ENCODE measurements at places on chromosomes 3 and 15. TPM values are rescaled to one million over a fixed set of nuclear protein-coding genes. Genes with fewer than 3 reads are reported as not detected.

Gene TIMP4
- polyA plus RNA-seq = 6.7 TPM

GRCh38 chr3:37457378-37458065 is 283.1 kb upstream of the LRRFIP2 start:
- peak; percentile 31 for DNase-seq

DNA sequence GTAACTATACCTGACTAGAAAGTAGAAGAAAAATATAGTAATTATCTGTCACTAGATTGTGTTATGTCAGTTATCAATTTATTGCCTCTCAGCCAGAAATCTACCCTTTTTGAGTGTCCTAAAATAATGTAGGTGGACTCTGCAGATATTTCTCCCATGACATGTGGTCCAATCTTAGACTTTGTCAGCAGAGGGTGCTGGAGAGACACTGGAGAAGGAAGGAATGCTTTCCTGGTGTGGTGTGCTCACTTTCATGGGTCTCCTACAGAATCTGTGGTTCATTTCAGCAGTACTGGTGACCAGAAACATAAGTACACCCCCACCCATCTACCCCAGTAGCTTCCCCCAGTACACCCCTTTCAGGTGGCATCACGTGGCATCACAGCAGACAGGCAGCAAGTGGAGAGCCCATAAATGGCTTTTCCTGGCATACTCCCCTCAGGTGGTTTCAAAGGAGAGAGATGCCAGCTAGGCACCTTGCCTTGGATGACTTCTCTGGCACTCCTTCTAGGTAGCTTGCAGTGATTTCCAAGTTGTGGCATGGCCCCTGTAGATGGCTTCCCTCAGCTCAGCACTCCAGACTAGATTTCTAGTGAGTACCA is 114.7 kb downstream of the GADL1 start:
- peak; percentile 71 for DNase-seq

DNA sequence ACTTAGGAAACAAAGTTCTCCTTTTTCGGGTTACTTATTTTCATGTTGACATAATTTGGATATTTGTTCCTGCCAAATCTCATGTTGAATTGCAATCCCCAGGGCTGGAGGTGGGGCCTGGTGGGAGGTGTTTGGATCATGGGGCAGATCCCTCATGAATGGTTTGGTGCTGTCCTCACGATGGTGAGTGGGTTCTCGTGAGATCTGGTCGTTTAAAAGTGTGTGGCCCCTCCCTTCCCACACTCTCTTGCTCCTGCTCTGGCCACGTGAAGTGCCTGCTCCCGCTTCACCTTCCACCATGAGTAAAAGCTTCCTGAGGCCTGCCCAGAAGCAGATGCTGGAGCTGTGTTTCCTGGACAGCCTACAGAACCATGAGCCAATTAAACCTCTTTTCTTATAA is 43.7 kb upstream of the MCF2L2 start:
- DNase-seq = no peak

DNA sequence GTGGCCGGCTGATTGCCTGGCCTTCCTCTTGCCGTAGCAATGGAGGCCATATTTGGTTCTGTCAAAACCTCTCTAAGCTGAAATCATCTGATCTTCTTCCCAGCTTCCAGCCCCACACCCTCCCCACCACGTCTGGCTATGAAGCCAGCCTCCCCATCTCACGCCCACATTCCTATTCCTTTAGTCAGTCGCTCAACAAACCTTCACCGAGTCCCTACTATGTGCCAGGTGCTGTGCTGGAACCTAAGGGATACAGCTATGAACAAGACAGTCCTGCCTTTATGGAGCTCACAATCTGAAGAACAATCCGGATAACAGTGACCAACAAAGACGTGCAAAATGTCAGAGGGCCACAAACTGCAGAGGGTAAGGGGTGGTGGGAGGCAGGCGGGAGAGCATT is 31.9 kb upstream of the SMAD6 start:
- no peak for DNase-seq

DNA sequence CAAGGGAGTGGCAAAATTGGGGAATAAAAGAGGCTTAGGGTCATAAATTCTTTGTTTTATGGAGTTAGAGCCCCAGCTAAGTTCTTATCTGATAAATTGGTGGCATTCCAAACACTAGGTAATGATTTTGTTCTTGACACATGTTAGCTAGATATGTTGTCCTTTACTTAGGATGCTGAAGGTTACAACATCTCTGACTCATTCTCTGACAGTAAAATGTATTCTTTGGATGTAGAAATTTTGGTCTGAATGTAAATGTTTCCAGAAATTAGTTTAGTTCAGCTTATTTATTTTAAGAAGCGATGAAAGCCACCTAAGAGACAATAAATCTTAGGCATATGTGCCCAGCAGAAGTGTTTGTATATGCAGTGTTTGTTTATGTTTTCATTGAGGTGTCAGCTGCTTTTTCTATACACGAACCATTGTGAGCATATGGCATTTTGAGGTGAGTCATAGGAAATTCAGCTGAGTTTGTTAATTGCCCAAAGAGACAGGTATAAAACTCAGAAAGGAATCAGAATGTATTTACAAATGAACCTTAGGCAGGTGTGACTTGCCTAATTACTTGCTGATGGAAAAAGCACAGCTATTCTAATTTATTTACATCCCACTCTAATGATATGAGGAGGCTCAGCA is 247.7 kb downstream of the AGBL1 start:
- no peak for DNase-seq

DNA sequence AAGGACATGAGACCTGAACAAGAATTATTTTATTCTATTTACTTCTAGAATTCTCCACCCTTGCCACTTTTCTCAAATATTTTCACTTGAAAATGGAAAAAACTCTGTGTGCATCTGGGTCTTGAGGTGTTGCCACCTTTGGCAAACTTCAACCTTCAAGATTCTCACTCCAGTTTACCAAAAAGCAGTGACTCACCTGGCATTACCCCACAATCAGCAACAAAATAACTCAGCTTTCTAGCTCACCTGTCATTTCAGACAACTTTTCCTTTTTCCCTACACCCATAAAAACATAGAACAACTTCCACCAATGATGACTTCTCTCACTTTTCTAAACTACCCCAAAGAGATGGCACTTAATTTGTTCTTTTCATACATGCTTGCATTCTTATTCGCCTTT is 115.8 kb downstream of the DUT start:
- DNase-seq = no peak

DNA sequence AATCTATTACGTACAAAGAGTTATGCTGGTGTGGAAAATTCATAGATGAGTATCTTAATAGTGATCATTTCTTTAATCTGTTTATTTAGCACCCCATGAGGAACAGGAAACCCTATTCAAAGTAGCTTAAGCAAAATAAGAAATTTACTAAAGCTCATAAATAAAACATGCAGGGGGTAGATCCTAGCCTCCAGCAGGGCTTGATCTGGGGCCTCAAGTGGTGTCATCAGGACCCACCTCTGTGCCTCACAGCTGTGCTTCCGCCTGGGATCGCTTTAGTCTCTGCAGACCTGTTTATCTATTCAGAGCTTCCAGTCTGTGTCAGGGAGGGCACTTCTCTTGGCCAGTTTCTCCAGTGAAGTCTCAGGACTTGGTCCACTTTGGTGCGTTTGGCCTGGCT is 171.0 kb upstream of the SLC24A5 start:
- DNase-seq = no peak

- DNase-seq = peak; percentile 84
Measured at GRCh38 chr15:82699726-82700125, 9.9 kb downstream of the AP3B2 start.

Gene MASP1
- 3.0 TPM for polyA plus RNA-seq

Gene WWTR1
- polyA plus RNA-seq = 21.0 TPM

DNA sequence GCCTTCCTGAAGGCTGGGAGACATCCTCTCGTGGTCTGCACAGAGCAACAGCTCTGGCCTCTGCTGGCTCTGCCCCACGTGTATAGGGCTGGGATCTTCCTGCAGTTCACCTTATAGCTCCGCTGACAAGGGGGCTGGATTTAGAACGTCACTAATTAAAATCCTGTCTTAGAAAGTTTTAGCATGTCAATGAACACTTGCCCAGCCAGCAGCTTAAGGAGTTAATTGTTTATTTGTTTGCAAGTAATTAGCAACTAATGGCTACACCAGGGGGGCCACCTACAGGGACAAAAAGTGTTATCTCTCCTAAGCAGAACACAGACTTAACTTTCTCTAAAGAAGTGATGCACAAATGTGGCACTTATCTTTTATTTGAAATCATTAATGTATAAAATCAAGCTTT is at the start of gene HESX1:
HESX1 (minus strand) TSS at position 84 of the 403 bp plus-strand sequence; CDS start at position 24, 60 bp downstream.
- DNase-seq = peak; percentile 95

Gene COLQ
- polyA plus RNA-seq = 0.78 TPM

GRCh38 chr3:150765949-150766720 is 3.2 kb upstream of the SIAH2 start:
- peak; percentile 11 for DNase-seq

Gene GP9
- not detected for polyA plus RNA-seq

- DNase-seq = no peak
Measured at GRCh38 chr3:57091521-57092273, 31.2 kb downstream of the SPATA12 start.

- DNase-seq = no peak
Measured at GRCh38 chr15:52464040-52464439, 64.6 kb downstream of the MYO5A start.

GRCh38 chr3:32309654-32310242 is 71.3 kb downstream of the CMTM8 start:
- no peak for DNase-seq

DNA sequence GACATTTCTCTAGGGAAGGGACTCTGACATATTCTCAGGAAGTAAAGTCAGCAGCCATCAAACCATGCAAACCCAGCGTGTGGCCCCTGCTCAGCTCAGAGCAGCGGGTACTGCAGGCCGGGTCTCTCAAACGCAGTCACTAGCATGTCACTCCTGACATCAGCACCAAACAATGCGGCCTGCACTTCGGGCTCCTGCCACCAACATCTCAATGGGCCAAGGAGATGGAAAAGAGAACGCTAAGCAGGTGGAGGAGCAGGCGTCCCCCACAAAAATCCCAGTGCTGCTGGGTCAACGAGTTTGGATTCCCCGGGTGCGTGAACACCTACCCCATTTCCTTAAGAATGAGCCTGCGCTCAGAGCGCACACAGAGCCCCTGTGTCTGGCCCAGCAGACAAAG is 9.9 kb upstream of the SPTBN5 start:
- no peak for DNase-seq

GRCh38 chr3:186826410-186826975 is 16.0 kb upstream of the ADIPOQ start:
- DNase-seq = peak; percentile 33

Gene USP4
- 27.8 TPM for polyA plus RNA-seq

- DNase-seq = peak; percentile 98
Measured at GRCh38 chr15:42457445-42458442, 33.2 kb downstream of the ZNF106 start.

DNA sequence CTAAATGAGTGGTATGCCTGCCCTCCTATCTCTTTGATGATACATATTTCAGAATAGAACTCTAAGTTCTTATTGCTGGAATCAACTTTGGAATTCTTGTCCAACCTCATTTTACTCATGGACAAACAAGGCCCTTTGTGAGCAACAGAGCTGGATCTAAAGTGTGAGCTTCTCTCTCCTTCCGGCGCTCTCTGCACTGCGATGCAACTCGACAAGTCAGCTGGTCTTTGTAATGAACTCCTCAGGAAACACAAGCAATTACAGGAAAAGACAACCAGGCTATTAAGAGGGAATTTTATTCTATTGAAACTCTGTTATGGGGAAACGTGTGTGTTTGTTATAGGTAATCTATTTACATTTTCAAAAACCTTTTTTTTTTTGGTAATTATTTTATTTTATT is 20.3 kb upstream of the NRROS start:
- DNase-seq = no peak

Gene MEGF11
- polyA plus RNA-seq = 1.1 TPM

Gene AVEN
- 9.3 TPM for polyA plus RNA-seq

GRCh38 chr3:15218689-15219088 is 12.6 kb downstream of the CAPN7 start:
- DNase-seq = no peak

DNA sequence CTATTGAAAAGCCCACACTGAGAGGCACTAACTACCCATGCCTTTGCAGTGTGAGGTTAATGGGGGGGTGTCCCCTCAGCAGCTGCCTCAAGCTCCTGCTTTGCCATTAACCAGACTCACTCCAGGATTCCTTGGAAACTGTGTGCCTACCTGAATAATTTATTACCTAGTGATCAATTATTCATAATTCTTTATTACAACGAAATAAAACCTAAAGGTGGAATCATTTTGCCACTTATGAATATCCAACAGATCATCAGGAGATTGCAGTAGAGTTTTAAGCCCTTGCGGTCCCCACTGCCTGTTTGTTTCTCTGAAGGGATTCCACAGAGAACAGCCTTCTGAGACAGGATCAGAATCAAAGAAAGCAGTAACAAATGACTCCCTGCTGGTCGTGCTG is 23.3 kb downstream of the NEK11 start:
- no peak for DNase-seq

- DNase-seq = peak; percentile 30
Measured at GRCh38 chr3:78285032-78285728, 1245.3 kb downstream of the ROBO2 start.

DNA sequence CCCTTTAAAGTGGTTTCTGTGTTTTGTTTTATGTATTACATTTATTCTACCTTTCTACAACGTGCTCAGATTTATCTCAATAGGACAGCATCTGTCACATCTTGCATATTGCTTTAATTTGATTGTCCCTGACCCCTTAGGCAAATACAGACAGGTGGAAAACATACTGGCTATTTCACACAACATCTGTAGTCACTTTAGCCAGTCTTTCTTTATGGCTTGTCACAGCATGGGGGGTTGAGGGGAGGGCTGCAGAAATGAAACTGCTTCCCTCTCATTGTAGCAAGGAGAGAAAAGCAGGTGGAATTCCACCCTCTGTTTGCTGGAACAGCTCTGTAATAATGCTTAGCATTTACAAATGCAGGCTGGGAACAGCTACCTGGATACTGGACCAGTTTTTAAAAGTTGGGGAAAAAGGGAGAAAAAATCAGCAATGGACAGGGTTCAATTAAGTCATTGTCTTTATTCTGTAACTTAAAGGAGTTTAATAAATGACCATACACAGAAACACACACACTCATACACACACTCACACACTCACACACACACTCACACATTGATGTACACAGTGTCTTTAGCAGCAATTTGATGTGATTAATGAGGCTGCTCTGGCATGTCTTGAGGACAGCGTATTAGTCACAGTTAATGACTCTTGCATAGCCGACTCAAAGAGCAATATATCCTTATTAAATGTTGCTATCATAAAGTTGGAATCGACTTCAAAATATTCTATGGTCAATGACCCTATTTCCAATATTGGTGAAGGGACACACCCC is 283.7 kb upstream of the GBE1 start:
- no peak for DNase-seq

Gene PLA2G4E
- not detected for polyA plus RNA-seq

DNA sequence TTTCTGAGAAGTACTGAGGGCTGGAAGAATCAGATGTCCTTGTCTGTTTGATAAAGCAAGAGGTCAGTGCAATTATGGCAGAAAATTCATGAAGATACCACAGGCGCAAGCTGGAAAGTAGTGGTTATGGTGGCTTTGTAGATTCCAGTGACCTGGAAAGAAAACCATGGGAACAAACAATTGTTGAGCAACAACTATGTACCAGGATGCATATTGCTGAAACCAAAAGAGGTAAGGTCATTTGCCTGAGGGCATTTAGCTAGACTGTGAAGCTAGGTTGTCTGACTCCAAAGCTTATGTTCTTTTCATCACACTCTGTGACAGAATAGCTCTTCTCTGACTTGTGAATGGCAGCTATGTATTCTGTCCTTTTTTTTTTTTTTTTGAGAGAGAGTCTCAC is 74.0 kb downstream of the B3GALNT1 start:
- no peak for DNase-seq

Data from GM23338 (cell line).